Activated naive CD4-positive, alpha-beta T cell treated with anti-CD3 and anti-CD28 coated beads, Interleukin-2, amount 10 ng/mL, durations not matched to agents 5 hours and 36 hours (primary cell): ENCODE measurements at places on chromosomes 7 and 10. TPM values are rescaled to one million over a fixed set of nuclear protein-coding genes. Genes with fewer than 3 reads are reported as not detected.

The AKR1C3 gene
- total RNA-seq, result 11.6 TPM

The LIPK gene
- not detected for total RNA-seq

The AKR1C8 gene
- total RNA-seq, result 0.91 TPM

The SORBS1 gene
- total RNA-seq, result 0.77 TPM

The ZSWIM8 gene
- 71.5 TPM for total RNA-seq

The KIF20B gene
- 49.4 TPM for total RNA-seq

The CALHM3 gene
- total RNA-seq, result 0.14 TPM

The ZNF365 gene
- total RNA-seq, result not detected

The HPSE2 gene
- total RNA-seq, result not detected

The PRKAG2 gene
- total RNA-seq, result 26.5 TPM

The EPHB6 gene
- 24.2 TPM for total RNA-seq

The SFMBT2 gene
- total RNA-seq, result 32.1 TPM
